ENCODE measurements at places on chromosomes 7 and 10.
A peak's percentile ranks its signal among the peaks of the same experiment; 100 is the strongest.

GRCh38 chr7:37269711-37270508, 178.8 kb downstream of the ELMO1 start:
- no peak for DNase-seq

DNA sequence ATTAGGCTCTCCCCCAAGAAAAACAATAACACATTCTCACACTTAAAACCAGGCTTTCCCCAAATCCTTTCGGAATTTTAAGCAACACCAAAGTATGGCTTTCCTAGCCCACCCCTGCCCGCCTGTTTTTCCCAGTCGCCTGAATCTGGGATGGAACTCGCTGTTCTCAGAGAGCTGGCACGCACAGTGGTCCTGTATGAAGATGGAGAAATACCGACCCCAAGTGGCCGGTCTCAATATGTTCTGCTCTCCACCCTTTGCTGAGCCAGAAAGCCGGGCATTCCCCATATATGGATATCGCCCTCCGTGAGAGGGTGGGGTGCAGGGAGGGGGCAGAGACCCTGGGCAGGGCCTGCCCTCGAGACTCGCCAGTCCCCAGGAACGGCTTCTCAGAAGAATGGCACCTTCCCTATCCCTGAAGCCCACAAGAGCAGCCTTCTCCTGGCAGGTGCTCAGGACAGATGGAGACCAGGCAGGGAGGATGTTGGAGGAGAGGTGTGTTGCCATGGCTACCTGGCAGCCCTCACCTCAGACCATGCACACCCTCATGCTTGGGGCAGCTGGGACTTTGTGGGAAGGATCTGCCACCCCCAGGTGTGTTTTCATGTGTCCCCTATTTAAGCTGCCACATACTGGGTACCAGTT, 3.4 kb downstream of the TACR2 start:
- DNase-seq: peak; percentile 63

GRCh38 chr7:137860542-137860941, 13.8 kb upstream of the DGKI start:
- no peak for DNase-seq

DNA sequence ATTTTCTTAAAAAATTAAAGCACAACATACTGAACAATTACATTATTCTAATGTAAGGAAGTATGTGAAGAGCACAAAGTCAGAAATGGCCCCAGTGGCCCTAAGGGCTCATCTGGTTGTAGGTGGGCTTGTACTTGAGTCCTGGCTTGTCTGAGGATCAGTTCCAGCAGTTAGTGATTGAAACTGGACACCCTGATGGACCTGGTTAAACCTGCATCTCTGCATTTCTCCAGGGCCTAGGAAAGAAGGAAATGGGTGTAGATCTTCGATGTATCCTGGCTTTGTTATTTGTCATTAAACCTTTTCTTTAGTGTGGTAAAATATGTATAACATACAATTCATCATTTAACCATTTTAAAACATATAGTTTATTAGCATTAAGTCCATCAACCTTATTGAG, 9.7 kb upstream of the AKR1C2 start:
- DNase-seq: no peak

DNA sequence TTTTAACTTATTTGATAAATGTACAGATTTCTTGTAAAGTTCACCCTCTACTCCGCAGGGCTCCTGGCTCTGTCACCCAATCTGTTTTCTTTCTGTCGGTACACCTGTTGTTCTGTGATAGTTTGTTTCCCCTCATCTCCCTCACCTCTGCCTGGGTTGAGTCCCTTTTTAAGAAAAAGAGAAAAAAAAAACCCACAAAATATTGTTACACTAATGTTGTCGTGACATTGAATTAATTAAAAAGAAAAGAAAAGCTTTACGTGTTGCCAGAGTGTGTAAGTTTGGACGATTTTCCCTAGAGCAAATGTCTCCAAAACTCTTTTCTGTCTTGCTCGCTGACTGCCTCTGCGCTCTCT, 3.4 kb downstream of the HMX3 start:
- DNase-seq: no peak

DNA sequence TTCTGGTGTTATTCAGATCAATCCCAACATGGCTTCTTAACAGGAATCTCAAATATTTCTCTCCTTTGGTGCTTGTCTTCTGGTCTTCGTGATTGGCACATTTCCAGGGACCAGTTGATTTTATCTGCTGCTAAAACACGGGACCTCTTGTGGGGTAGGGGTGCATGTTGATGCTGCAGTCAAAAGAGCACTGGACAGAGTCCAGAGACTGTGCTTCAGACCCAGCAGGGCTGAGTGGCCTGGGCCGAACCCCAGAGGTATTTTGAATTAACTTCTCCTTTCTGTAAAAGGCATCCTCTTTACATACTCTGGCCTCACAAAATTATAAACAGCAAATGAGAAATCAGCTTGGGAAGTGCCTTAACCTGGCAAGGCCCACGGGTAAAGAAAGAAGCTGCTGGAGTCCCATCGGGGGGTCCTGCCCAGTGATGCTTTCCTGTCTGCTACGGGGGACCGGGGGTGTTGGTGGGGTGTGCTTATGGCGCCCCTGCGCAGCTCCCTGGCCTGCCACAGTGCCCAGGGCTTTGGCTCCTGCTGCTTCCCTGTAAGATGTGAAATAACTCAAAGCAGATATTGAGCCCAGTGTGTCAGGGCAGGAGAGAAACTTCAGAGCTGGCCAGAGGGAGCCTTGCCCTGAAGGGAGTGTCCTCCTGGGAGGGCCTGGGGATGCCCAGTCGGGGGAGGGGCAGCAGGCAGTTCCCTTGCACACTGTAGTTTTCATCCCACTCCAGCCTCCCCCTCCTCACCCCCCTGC, 230.5 kb downstream of the TCF7L2 start:
- no peak for DNase-seq

GRCh38 chr10:642186-642890, 47.1 kb downstream of the DIP2C start:
- no peak for DNase-seq

DNA sequence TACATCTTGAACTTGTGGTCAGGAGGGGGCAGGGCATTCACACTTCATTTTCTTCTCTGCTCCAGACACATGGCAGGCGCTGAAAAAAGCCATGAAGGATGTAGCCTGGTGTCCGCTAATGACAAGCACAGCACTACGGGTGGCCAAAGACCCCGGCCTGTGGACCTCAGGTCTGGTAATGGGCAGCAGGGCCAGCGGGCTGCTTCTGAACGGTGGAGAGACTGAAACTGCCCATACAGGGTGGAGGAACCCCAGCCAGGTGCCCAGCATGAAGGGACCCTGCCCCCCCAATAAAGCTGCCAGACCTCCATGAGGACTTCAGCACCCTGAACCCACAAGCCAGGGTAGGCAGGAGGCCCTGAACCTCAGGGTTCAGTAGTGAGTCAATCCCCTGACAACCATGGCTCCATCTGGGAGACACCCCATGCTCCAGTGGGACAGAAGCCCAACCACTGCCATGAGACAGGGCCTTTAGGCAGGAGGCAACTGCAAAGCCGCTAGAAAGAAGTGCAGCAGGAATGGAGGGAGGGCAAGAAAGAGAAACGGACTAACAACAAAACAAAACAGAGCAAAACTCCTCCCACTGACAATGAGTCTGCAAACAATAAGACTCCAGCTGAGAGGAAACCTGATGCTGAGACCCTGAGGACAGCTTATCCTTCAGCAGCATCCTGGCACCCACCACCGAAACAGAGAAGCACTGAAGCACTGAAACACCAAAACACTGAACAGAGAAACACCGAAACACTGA, 140.2 kb upstream of the PPP2R2D start:
- DNase-seq: no peak

DNA sequence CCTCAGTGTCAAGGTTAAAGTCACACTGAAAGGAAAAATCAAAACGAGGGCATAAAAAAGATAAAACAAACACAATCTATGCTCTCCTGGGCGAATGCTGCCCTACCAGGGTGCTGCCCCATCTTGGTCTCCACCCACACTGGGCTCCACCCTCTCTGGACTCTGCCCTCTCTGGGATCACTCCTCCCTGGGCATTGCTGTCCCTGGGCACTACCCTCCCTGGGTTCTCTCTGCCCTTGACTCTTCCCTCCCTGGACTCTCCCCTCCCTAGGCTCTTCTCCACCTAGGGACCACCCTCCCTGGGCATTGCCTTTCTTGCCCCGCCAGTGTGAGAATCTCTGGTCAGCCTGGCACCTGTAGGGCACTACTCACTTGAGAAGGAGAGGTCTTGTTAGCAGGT, 8.6 kb downstream of the GDF2 start:
- DNase-seq: no peak

DNA sequence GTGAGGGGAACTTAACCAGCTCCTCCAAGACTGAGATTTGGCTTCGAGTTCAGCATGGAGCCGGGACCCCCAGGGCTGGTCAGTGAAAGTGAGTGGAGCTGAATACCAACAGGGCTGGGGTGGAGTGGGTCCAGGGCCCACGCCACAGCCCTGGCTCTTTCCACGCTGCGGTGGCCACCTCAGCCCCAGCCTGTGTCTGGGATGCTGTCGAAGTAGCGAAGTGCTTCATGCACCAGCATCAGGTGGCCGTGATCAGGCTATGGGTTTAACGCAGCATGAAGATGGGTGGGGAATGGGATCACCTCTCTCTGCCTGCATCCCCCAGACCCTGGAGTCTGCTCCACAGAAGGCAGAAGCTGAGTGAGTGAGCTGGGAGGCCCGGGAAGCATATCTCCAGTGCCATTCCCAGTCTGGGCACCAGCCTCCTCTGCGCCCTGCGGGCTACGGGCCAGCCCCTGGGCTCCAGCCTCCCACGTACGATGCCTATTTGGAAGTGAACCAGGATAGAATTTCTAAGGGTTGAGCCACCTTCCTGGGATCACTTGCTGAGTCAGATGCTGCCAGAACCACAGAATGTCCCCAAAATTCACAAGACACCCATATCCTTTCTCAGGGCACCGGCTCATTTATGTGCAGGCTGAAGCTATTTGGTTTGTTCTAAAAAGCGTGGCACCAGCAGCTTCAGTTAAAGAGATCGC, 131.1 kb upstream of the CHST15 start:
- DNase-seq: no peak

DNA sequence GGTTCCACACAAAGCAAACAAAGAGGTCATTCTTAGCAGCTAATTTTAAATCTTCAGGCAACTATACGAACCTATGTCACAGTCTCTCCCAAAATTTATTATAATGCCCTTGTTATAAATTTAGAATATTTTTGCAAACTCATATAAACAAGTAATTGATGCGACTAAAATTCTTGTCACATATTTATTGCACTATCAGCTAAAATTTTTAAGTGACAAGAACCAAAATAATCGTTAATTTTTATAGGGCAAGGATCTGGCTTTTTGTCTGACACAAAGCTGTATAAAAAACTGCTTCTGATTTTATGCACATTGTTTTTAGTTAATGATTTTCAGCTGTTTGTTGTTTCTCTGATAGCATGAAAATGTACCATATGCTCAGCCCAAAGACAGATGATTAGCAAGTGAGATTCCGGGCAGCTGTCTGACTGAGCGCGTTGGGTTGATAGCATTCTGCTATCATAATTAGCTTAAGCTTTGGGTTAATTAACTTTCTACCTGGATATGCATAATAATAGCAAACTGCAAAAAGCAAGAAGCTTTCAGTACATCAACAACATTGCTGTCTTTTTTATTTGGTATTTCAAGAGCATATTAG, 136.0 kb downstream of the MGMT start:
- no peak for DNase-seq

- no peak for DNase-seq
Measured at GRCh38 chr7:134034652-134035051, 92.5 kb upstream of the LRGUK start.

DNA sequence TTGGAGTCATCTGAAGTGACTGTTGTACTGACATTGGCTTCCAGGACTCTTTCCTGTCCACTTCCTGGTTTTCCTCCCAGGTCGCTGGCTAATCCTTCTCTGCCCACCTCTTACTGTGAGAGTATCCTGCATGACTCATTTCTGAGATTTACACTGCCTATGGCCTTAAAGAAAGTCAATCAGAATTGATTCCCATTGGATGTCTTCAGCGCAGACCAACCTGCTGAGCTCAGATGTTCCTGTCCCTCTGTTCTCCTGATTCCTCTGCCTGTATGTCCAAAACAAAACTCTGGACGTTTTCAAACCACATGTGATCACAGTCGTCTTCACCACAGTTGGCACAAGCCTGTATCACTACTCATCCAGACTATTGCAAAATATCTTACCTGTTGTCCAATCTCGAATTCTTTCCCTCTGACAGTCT, 262.1 kb downstream of the CREB5 start:
- DNase-seq: no peak

DNA sequence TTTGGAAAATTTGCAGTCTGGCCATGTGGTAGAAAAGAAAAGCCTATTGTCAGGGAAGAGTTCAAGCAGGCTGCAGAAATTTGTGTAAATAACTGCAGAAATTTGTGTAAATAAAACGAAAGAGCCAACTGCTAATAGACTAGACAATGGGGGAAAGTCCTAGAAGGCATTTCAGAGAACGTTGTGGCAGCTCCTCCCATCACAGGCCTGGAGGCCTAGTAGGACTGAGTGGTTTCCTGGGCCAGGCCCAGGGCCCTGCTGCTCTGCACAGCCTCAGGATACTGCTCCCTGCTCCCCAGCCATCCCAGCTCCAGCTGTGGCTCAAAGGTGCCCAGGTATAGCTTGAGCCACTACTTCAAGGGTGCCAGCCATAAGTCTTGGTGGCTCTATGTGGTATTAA, 50.9 kb downstream of the RSBN1L start:
- no peak for DNase-seq

DNA sequence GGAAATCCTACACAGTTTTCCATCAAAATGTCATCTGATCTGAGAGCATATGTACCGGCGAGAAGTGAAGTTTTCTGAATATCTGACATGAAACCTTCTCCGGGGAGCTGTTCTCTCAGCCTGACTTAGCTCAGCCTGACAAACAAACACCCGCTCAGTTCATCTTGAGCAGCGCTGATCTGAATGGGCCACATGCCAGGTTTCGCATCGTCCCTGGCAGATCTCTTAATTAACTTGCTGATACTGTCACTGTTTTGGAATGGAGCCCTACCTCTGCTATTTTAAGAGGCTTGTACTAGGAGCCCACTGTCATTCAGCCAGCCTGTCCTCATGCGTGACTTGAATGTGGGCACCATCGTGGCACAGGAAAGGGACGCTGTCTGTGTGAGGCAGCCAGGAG, 109.2 kb downstream of the STRA8 start:
- DNase-seq: no peak

DNA sequence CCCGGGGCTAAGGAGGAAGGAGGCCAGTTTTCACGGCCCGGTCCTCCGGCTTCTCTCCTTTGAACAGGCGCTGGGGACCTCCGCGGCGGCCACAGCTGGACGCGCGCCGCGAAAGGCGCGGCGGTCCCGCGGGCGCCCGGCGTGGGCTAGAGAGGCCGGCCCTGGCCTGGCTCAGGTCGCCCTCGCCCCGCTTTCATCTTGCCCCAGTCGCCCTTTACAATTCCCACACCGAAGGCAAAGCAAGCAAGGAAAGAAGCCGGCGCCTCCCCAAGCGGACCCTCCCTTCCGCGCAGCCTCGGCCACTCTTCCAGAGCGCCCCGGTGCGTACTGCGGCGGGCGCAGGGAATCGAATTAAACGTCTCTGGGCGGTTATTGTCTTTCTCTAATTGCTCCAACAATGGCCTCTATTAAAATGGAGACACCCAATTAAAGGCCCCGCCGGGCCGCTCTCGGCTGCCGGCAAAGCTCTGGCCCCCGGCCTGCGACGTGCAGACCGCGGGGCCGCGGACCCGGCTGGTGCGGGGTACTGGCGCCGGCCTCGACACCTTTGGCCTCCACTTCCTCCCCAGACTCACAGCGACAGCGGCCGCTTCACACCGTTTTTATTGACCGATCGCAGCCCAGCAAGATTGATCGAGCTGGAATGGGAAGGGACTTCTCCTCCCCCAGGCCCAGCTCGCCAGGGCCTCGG, 4.5 kb upstream of the GATA3 start:
- no peak for DNase-seq

Measured in muscle of arm (tissue), 14 donors.